ENCODE measurements at places on chromosomes 2 and 18.

DNA sequence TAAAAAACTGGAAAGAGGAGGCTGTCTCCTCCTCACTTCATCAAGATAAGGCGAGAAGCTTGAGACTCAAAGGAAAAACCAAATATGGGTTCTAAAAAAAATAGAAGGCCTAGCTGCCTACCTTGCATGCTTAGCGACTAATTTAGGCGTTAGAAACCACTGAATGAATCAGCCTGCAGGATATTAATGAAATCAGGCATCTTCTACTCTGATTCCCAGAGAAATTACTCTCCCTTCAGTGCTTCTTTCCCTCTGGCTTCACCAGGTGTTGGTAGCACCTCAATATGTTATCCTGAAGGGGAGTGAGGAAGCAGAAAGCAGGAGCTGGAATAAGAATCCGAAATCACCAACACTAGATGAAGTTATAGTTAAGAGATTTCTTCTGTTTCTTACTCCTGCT lies 749.8 kb upstream of the NRXN1 start:
- no peak for DNase-seq

GRCh38 chr18:45658756-45659155 lies 43.5 kb downstream of the SLC14A2 start:
- no peak for DNase-seq

- no peak for DNase-seq
Observed at GRCh38 chr2:105864262-105864661, 119.5 kb downstream of the NCK2 start.

DNA sequence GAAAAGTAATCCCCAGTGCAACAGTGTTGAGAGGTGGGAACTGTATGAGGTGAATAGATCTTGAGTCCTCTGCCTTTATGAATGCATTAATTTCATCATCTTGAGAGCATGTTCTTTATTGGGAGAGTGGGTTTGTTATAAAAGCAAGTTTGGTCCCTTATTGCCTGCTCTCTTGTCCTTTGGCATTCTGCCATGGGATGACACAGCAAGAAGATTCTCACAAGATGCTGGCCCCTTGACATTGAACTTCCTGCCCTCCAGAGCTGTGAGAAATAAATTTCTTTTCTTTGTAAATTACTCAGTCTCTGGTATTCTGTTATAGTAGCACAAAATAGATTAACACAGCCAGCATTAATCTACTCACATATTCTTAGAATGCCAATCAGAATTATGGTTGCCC lies 108.6 kb downstream of the EHBP1 start:
- DNase-seq = no peak

- DNase-seq = no peak
Observed at GRCh38 chr18:80252136-80252535, 4.8 kb upstream of the PARD6G start.

GRCh38 chr2:138942466-138942865 lies 162.3 kb upstream of the NXPH2 start:
- DNase-seq = no peak

DNA sequence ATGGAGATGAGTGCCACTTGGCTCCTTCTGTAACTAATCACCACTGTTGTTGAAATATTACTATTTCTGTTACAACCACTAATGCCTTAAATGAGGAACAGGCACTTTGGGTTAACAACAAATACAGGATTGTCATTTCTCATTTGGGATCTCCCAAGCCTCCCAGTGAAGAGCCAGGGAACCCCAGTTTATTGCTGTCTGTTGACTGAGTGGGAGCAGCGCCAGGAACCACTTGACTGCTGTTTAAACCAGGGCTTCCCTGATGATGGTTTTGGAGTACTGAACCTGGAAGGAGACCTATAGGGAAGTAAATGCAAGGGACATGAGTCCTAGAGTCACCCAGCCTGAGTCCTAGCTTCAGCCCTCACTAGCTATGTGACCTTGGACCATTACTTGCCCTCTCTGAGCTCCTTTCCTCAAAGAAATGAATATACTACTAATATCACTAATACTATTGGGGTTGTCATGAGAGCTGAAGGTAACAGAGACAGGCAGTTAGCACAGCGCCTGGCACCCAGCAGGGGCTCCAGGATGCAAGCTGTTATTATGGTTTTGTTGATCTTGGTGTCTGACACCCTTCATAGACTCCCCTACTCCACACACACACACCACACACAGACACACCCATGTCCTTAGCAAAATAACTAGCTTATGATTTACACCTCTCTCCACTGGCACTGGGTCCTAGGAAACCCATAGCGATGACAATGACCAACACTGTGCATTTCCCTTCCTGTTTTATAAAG lies 104.2 kb upstream of the FZD7 start:
- peak; percentile 67 for DNase-seq

DNA sequence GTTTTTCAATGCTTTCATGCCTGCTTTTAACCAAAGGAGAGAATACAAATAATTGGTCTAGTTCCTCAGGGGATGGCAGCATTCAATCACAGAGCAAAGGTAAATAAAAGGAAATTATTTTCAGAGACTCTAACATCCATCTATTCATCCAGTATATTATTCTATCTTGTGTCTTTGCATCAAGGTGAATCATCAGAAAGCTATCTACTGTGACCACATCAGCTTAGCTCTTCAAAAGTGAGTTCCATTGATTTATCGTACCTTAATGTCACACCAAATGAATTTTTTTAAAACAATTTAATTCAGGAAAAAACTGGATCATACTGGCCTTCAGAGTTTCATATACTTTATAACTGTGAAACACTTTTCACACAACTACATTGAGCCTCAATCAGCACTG lies 66.1 kb downstream of the CHN1 start:
- no peak for DNase-seq

DNA sequence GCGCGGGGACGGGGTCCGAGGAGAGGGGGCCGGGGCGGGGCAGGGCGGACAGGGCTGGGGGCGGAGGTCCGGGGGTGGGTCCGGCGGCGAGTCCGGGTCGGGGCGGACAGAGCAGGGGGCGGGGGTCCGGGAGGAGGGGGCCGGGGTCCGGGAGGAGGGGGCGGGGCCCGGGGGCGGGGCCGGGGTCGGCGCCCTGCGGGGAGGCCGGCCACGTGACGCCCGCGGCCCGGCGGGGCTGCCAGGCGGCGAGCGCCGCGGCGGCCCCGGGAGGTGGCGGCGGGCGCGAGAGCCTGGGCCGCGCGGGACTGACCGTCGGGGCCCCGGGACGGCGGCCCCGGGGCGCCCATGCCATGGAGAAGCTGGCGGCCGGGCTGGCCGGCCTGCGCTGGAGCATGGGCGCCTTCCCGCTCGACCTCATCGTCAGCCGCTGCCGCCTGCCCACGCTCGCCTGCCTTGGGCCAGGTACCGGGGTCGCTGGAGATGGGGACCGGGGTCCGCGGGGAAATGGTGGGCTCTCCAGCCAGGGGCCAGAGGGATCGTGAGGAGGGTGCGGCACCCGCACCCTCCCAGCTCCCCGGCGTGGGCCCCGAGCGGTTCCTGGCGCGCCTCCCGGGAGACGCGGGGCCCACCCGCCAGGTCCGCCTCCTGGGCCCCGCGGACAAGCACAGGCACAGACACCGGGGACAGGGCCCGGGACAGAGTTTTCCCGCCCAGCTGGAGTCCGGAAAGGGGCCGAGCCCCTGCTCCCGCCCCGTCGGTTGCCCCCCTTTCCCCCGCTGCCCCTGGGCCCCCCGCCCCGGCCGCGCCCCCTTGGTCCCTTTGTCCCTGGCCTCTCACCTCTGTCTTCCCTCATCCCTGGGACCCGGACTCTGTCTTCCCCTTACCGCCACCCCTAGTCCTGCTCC lies at the start of gene GAREM2:
Gene GAREM2 (plus strand): TSS at position 218 of the 905 bp plus-strand sequence. CDS start 133 bp downstream, at position 351.
- no peak for DNase-seq

- DNase-seq = no peak
Observed at GRCh38 chr18:48896875-48897511, 53.8 kb downstream of the SMAD7 start.

- DNase-seq = no peak
Observed at GRCh38 chr2:128867936-128868636, 549.4 kb upstream of the HS6ST1 start.

DNA sequence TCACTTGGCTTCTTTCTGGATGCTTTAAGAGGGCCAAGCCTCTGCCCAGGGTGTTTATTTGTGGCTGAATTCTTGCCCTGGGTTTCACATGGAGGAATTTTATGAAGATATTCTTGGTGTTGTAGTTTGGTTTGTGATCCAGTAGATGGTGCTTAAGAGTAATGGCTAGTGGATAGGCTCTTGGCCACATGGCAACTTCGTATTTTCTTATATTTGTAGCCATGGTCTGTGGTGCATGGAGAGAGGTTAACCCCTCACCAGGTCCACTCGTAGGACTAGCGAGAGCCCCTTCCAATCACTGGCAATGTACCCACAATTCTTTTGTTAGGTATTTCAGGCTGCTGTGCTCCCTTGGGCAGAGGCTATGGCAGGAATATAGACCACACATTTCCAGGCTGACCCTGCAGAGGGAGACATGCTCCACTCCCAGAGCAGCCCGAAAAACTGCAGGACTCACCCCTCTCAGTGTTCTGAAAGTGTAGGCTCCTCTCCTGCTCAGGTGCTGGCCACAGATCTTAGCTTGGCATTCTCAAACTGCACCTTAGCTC lies 582.1 kb upstream of the SETBP1 start:
- DNase-seq = no peak

GRCh38 chr18:23730857-23731256 lies 41.6 kb downstream of the LAMA3 start:
- no peak for DNase-seq

- DNase-seq = no peak
Observed at GRCh38 chr2:222194669-222195068, 104.1 kb downstream of the PAX3 start.

DNA sequence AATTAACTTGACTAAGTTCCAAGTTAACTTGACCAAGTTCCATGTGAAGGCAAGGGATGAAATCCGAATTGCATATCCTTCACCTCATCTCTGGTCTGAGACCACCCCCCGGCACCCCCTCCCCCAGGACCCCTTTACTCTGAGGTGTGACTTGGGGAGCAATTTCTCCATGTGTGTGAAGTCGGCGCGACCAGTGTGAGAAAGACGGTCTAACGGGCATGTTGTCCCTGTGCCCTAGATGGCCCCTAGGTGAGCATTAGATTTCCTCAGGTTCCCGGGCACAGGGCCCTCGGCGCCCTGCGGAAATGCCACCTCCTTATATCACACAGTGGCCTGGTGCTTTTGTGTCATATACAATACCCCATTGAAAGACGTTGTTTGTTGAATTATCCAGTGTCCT lies 137.1 kb downstream of the CTIF start:
- DNase-seq = no peak

DNA sequence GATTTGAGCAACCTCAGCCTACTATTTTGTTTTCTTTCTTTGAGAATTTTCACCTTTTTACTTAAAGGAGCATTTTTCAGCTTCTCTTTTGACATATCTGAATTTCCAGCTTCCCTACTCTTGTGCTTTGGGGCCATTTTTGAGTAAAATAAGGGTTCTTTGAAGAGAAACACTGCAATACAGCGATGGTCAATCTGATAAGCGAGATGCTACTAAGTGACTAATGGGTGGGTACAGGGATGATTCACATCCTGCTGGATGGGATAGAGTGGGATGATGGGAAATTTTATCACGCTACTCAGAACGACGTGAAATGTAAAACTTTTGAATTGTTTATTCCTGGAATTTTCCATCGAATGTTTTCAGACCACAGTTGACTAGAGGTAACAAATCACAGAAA lies 211.5 kb downstream of the TMEM247 start:
- DNase-seq = no peak

GRCh38 chr2:23695214-23695889 lies 231.6 kb downstream of the ATAD2B start:
- DNase-seq = no peak

DNA sequence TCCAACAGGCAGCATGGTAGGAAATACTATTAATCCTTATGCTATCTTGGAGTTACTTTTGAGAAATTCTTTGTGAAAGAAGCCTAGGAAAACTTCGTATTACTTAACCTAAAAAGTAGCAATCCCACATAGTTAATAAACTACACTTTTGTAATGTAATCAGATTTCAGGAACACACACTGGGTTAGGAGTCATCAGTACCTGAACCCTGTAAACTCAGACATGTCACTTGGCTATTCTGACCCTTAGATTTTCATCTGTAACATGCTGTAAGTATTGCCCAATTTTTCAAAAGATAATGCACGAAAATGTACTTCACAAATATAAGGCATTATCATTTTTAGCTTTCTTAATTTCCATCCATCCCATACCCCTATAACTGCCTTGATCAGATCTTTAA lies 39.0 kb downstream of the KIDINS220 start:
- DNase-seq = no peak

- no peak for DNase-seq
Observed at GRCh38 chr2:59339121-59339836, 1098.2 kb upstream of the FANCL start.

- DNase-seq = no peak
Observed at GRCh38 chr2:235749121-235749770, 255.4 kb downstream of the AGAP1 start.

DNA sequence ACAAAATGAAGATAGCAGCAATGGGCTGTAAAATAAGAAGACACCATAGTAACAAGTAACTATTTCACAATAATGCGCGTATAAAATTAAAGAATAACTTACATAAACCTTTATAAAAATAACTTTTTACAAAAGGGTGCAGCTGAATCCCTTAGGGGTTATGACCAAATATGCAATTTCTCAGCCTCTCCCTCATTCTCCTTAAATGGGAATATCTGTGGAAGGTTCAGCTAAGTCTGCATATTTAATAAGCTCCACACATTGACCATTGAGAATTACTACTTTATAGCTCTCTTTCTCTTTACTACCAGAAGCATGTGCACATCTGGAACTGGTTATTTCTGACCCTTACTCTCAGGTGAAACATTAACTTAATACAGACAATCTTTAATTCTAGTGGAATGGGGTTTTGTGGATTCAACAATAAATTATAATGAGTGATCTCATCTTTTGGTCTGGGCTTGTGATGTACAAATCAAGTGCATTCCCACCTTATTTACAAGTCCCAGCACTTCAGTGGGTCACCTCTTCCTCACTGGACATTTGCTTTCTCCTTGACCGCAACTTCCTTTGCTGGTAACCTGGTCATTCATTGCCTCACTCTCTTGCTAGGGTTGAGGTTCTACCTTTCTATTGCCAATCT lies 15.7 kb downstream of the ARHGAP15 start:
- no peak for DNase-seq

DNA sequence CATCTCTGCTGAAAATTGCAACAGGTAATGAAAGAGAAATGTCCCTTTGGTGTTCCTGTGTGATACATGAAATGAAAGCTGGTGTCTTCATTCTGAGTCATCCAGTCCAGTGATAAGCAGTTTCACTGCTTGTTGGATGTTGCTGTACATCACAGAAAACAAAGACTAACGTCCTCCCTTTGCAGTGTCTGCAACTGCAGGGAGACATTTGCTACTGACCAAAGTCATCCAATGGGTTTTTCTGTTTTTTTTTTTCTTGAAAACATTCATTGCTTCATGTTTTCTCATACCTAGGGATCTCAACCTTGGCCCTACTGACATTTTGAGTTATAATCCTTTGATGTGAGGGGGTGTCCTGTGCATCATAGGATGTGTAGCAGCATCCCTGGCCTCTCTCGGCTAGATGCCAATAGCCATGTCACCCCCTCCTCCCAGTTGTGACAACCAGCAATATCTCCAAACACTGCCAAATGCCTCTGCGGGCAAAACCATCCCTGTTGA lies 63.6 kb upstream of the FZD5 start:
- DNase-seq = no peak

GRCh38 chr2:110101280-110101844 lies 14.3 kb downstream of the MALL start:
- DNase-seq = peak; percentile 83
